ENCODE measurements at places on chromosomes 11 and 22.

DNA sequence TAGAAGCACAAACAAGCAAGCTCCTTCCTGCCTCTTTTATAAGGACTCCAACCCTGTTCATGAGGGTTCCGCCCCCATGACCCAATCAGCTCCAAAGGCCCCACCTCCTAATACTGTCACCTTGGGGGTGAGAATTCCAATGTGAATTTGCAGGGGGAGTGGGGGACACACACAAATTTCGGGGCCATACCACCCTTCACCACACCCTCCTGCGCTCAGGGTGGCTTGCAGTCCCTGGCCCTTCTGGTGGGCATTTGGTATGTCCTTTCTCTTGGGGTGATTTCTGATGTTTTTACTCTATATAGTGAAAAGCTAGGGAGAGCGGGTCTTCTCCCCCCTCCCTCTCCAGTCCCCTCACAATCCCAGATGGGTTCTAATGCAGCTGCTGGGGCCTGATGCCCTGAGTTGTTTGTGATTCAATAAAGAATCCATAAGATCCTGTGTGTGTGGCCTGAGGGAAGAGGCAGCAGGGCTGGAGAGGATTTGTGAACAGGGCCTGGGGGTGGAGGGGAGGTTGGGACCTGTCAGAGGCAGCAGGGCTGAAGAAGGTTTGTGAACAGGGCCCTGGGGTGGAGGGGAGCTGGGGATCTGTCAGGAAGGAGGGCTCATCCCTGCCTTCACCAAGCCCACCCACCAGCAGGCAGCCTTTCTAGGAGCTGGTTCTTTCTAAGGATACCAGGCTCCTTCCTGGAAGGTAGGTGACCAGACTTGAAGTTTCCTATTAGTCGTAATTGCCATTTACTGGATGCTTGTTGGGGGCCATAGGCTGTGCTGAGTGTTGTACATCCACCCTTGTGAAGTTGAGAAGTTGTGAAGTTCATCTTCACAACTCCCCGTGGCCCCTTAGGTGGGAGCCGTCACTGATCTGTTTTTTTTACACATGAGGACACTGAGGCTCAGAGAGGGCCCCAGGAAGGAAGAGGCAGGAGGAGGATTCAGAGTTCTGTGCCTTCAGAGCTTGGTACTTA is 7.9 kb downstream of the SLC35C1 start:
- DNase-seq = no peak

- DNase-seq = no peak
Measured at GRCh38 chr11:115961159-115962003, 457.2 kb upstream of the CADM1 start.

DNA sequence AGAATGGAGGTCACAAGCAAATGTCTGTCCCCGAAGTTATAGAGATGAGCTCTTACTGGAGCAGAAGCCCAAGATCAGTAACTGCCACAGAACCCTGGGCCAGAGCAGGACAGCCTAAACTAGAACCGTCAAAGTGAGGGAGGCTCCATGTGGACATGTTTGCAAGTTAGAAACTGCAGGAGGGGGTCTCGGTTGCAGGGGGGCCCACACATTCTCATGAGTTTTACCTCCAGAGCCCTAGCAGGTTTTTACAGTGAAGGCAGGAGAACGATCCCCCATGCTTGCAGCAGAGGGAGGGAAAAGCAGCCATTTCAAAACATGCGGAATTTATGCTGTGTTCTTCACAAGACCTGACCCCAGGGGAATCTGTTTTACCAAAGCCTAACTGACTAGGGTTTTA is 133.5 kb upstream of the B3GAT1 start:
- no peak for DNase-seq

- DNase-seq = no peak
Measured at GRCh38 chr11:8252946-8253345, 10.7 kb downstream of the LMO1 start.

DNA sequence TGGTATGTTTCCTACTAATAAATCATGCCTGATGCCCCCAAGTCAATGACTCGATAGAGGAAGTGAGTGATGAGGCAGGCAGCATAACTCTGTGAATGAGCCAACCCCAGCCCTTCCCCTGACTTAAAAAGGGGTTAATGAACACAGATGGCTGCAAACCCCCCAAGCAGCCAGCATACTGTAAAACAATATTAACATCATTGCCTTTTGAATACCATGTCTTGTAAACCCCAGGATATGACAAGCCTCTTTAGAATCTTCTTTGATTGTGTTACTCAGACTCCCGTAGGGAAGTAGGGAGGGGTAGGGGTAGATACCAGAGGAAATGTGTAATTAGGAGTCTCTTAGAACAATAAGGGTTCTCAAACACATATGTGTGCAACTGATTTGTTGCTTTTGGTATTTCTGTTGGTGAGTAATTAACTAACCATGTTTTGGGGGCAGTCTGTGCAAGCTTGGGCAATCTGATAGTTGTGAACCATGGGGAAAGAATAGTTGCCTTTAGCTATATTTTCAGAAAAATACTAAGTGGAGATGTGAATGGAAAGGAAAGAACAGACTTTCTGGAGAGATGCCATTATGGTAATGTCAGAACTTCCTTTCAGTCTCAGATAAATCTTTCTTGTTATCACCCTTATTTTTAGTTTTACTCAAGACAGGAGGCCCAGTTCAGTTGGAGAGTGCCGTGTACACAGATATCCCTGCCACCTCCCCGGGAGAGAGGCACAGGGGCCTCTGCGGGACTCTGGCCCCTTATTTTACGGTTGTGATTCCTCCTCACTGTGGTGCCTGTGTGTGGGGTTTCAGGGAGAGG is 701.8 kb downstream of the NTM start:
- no peak for DNase-seq

DNA sequence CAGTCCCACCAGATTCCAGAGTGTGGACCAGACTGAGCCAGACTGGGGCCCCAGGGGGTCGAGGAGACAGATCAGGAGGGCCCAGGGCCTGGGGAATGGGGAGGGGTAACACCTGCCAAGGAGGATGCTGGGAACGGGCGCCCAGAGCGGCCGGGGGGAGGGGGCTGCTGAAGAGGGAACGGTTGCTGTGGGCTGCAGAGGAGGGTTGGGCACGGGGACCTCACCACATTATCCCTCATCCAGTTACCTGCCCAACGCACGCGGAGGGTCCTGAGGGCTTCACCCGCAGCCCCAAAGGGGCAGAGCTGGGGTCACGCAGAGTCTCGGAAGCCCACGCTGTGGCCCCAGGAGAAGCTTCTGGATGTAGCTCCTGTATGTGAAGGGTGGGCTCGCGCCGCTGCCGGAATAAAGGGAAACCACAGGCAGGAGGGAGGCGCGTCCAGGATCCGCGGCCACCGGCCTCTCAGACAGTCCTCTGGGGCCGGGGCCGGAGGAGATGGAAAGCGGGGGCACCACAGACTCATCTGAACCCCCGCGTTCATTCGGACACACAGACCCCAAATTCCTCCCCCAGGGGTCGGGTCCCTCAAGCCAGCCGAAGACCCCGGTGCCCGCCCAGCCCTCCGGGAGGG is 866 bp upstream of the SELENOO start:
- DNase-seq = peak; percentile 44

- no peak for DNase-seq
Measured at GRCh38 chr11:3120071-3120792, 44.9 kb downstream of the OSBPL5 start.

DNA sequence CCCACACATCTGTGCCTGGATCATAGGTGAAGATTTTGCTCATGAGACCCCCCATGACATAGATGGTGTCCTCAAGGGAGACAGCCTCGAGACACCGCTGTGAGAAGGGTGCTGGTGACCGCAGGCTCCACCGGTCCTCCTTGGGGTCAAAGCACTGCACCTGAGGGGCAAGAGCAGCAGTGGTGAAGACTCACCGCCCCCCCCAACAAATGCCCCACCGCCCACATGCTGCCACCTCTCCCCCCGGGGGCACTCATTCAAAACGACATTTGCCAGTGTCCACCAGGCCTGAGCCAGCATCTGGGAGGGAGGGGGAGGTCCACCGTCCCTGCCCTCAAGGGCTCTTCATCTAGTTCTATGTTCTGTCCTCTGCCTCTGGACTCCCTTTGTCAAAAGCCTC is 9.3 kb downstream of the KLHL35 start:
- no peak for DNase-seq

- DNase-seq = no peak
Measured at GRCh38 chr11:77212314-77213007, 84.4 kb downstream of the MYO7A start.

- DNase-seq = no peak
Measured at GRCh38 chr11:12949453-12949852, 59.7 kb upstream of the RASSF10 start.

- DNase-seq = no peak
Measured at GRCh38 chr22:41656556-41656955, 32.1 kb downstream of the SNU13 start.

DNA sequence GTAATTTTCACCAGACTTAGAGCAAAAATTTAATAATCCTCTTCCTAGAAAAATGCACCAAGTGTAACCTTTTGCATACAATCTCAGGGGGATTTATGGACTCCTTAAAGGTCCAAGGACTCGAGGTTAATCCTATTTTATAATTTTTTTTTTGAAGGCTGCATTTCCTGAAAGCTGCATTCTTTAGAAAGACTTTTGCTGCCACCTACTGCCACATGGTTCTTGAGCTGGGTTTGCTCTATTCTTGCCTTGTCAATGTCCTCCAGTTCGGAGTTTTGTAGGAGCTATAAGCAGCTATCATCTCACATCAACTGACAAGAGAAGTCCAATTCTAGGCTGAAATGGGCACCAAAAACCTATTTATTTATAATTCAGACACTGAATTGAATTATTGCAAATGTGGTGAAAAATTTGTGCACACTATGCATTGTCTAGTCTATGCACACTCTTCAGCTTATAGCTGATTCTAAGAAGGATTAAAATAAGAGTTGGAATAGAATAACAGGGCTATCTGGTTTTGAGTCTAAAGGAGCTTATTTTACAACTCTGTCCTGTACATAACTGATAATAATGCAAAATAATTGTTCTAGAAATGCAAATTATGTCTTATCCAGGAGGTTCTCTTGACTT is 31.3 kb downstream of the TRAF6 start:
- peak; percentile 76 for DNase-seq

DNA sequence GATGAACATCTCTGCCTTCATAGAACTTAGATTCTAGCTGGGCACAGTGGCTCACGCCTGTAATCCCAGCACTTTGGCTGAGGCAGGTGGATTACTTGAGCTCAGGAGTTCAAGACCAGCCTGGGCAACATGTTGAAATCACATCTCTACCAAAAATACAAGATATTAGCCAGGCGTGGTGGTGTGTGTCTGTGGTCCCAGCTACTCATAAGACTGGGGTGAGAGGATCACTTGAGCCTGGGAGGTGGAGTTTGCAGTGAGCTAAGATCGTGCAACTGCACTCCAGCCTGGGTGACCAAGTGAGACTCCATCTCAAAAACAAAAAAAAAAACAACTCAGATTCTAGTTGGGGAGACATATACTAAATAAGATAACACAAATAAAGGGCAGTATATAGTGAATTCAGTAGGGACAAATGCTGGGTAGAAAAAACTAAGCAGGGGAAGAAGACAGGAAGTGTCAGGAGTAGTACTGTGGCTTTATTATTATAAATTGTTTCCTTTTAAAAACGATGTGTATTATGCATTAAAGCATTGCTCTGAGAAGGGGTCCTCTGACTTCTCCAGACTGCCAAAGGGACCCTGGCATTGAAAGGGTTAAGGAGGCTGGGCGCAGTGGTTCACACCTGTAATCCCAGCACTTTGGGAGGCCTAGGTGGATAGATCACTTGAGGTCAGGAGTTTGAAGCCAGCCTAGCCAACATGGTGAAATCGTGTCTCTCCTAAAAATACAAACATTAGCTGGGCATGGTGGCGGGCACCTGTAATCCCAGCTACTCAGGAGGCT is 46.7 kb downstream of the PACS1 start:
- no peak for DNase-seq

DNA sequence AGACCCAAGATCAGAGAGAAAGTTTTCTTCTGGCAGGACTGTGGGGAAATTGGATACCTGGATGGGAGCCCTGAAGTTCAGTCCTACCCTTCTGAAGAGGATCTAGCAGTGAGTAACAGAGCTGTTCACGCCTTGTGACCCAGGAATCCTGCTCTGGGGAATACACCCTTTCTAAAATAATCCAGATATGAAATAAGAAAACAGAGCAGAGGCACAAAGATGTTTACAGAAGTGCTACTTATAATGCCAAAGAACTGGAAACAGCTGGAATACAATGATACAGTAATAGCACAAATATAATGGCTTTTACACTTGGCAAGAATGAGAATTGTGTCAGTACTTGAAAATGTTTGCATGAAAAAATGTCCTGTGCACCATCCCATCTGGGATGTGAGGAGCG is 304.0 kb upstream of the NARS2 start:
- DNase-seq = no peak

DNA sequence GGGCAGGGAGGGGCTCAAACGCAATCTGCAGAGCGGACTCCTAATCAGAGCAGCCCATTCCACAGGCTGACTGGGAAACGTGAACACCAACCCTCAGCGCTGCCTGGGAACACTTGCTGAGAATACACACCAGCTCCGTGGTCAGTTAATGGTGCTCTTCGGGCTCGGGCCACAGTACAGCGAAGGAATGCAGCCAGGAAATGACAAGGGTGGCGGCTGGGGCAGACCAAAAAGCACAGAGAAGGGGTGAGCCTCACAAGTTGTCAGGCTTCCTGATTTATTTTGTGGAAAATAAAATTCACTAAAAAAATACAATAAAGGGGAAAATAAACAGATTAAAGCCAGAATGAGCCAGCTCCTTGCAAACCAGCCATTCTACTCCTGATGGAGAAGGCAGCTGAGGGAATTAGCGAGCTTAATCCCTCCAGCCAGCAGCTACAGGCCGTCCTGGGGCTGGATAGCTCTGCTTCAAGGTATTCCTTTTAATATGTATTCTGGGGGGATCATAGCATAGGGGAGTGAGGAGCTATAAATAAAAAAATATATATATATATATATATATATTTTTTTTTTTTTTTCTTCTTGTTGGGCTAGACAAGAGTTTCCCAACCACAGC is 165.5 kb upstream of the NTM start:
- DNase-seq = no peak

DNA sequence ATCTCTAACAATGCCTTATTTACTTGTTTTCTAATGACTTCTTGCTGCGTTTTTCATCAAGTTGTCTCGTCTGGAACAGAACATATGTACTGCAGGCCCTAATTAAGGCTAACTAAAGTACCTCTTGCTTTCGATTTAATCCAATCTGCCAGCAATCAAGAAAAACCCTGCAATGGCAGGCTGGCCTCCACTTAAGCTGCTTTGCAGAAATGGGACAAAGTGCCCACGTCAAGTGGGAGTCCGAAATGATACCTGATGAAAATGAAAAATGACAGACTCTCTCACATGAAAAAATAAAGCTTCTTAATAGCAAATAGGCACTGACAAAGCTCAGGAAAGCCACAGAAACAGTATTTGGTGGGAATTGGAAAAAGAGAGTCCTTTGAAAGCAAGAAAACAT is 1454.7 kb downstream of the FAM181B start:
- DNase-seq = no peak

Measured in cardiac muscle cell (in vitro differentiated cells and primary cell).